ENCODE measurements at places on chromosomes 1 and 21.

GRCh38 chr1:245085508-245086095, 69.2 kb upstream of the KIF26B start:
- DNase-seq: no peak

GRCh38 chr1:220528679-220529501, 954 bp downstream of the MARK1 start:
- no peak for DNase-seq

GRCh38 chr1:77990629-77991204, 11.8 kb upstream of the FUBP1 start:
- no peak for DNase-seq

DNA sequence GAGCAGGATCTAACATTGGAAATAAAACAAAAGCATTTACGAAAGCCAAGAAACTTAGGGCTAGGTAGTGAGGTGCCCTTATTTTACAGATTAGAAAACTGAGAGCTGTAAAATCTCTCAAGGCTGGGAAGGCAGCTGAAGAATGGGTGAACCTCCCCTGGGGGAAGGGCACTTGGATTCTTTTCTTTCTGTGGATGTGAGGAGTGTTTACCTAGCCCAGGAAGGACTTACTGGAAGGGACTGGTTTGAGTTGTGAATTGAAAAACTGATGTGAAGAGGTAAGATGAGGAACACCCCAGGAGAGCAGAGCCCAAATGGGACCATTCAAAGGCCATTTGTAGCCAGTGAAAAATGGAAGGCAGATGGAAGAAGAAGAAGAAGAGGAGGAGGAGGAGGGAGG, 74.7 kb upstream of the NGF start:
- DNase-seq: no peak

GRCh38 chr1:28067523-28068090, 20.8 kb downstream of the EYA3 start:
- DNase-seq: no peak

GRCh38 chr1:41754540-41754939, 164.2 kb downstream of the HIVEP3 start:
- DNase-seq: no peak

GRCh38 chr21:24423546-24423945, 1183.7 kb downstream of the MRPL39 start:
- no peak for DNase-seq

GRCh38 chr1:72997041-72997440, 714.7 kb upstream of the NEGR1 start:
- DNase-seq: no peak

DNA sequence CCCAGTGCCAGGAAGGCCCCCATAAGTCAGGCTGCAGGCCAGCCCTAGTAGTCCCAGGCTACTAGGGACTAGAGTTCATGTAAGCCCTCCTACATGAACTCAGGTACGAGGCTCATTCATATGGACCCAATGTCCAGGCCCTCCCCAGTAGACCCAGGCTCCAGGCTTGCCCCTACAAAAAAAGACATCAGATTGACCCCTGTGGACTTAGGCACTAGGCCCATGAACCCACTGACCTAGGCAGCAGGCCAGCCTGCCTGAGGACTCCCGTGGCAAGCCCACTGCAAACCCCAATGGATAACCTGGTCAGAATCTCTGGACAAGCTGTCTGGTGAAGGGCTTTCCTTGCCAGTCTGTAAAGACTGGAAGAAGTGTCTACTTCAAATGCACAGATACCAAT, 51.2 kb downstream of the TNNI3K start:
- no peak for DNase-seq

DNA sequence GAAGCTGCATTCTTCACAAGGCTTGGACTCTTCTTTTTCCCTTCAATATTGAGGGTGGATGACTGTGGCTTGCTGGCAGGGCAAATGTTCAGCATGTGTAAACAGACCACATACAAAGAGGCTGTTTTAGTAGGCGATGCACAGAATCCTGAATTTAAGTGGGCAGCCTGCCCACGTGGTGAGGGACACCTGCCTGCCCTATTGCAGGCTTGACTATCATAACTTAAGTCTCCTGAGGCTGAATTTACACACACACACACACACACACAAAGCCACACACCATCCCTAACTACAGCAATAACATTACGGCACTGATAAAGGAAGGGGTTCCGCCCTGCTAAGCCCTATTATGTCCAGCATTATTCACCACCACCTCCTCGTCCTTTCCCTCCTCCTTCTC, 15.9 kb downstream of the SYT2 start:
- no peak for DNase-seq

DNA sequence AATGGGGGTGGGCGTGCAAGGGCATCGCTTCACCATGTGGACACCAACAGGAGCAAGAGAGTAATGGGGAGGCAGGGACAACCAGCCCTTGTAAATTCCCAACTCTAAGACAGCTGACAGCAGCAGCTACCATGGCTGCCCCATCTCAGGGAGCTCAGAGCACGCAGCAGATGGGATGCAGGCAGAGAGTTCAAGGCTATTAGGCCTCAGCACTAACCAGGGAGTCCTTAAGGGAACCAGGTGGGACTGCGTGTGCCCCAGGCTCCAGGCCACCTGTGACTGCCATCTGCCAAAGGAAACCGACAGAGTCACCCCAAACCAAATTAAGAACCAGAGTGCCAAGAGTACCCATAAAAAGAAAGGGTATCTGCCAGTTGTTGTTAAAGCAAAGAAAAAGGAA, 33.7 kb upstream of the PRDM2 start:
- DNase-seq: no peak

DNA sequence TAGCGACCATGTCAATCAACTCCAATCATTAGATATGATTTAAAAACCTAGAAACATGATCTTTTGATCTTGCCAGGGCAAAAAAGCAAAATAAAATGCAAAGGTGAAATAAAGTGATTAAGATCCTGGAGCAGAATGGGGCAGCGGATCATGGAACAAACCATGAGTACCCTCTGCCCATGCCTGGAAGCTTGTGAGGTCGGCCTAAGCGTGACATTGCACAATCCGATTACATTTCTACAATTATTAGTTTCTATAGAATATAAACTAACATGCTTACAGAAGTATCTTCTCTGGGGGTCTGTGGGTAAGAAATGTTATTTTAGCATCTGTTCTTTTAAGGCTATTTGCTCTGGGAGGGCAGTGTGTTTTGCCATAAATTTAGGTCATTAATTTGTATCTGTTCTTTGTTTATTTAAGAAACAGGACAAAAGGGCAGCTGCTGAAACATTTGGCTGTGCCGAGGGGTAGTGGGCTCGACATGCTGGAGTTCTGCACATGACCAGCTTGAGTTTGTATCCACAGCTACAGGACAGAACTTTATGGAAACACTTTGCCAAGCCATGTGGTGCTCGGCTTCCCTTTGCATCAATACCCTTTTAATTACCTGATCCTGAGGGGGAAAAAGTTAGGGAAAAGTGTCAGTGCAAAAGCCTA, 55.9 kb downstream of the ZBTB18 start:
- DNase-seq: no peak

DNA sequence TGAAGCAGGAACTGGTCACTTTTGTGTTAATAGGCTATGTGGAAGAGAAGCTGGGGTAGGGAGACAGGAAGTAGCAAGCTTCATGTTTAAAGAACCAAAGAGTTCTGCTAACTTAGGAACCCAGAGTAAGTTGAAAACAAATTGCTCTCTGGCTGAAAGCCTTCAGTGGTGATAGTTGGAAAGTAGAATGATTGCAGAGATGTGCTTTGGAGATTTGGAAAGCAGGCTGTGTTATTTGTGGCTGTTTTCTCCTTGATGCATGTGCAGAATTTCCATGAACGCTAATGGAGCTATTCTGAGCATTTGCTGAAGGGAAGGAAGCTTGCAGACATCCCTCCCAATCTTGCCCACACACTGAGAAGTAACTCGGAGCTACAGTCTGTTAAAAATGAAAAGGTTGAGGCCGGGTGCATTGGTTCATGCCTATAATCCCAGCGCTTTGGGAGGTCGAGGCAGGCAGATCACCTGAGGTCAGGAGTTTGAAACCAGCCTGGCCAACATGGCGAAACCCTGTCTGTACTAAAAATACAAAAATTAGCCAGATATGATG, 45.7 kb downstream of the TCEANC2 start:
- no peak for DNase-seq

DNA sequence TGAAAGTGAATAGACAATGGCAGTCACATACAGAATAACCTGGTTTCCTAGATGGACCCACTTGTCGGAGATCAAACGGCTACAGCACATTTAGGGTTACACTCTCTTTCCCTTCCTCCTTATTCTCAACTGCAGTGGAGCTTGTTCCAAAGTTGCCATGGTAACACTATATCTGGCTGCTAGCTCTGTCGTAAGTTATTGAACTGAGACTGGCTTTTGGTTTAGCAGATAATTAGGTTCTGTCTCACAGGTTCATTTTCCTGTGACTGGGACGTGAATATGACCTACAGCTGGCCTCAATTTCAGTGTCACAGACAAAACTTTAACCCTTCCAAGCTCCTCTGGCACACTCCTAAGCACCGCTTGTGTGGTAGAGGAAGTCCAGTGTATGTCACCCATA, 875.8 kb downstream of the USP25 start:
- DNase-seq: no peak

GRCh38 chr1:26767714-26768113, 20.0 kb upstream of the PIGV start:
- no peak for DNase-seq

DNA sequence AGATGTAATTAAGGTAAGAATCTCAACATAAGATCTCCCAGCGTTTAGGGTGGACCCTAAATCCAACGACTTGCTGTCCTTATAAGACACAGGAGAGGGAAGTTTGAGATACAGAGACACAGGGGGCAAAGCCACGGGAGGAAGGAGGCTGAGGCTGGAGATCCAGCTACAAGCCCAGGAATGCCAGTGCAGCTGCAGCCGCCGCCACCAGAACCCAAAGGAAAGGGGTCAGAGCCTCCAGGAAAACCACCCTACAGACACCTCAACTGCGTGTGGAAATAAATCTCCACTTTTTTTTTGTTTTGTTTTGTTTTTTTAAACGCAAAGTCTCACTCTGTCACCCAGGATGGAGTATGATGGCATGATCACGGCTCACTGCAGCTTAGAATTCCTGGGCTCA, 12.1 kb upstream of the TFF1 start:
- DNase-seq: no peak

DNA sequence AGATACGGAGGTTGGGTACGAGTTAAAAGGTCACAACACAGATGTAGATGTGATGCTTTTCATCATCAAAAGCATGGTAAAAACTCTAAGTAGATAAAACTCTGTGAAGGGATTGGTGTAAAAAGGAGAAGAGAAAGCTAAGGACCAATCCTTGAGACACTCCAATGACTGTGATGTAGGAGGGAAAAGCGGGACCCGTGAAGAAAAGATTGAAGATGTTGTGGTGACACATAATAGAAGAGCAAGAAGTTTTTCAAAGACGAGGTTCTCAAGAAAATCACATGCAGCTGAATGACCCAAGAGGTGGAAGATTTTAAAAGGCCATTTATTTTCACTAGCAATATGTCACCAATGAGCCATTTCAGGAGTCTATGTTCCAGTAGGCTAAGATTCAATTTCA, 179.5 kb downstream of the MRPL39 start:
- no peak for DNase-seq

GRCh38 chr1:84442256-84442655, 36.8 kb upstream of the RPF1 start:
- DNase-seq: no peak

GRCh38 chr1:60922304-60922703, 160.1 kb upstream of the NFIA start:
- no peak for DNase-seq

GRCh38 chr21:35398346-35398982, 349.4 kb upstream of the RUNX1 start:
- no peak for DNase-seq

DNA sequence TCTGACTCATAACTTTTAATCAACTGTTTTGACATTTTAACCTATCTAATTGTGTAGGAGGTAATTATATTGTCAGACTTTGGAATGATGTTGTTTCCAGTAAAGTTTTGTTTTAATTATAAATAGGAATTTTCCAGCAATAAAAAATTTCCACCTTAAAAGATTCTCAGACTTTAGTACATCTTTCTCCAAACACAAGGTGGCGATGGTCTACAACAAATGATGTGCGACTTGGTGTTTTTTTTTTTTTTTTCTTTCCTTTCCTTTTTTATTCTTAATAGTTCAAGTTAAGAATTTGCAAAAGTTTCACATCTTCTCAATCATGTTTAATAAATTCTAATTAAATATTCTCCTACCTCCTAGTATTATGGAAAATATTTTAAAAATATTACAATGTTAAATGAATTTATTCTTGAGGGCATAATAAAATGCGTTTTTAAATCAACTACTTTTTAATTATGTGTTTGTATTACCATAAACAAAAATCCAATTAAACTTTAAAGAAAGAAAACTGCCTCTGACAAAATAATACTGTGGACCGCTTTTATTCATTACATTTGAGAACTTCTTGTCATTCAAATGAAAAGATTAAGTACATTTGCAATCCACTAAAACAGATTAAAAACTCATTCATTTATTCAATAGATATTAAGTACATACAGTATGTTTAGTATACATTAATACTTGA, 4.4 kb upstream of the ADAMTS1 start:
- no peak for DNase-seq

DNA sequence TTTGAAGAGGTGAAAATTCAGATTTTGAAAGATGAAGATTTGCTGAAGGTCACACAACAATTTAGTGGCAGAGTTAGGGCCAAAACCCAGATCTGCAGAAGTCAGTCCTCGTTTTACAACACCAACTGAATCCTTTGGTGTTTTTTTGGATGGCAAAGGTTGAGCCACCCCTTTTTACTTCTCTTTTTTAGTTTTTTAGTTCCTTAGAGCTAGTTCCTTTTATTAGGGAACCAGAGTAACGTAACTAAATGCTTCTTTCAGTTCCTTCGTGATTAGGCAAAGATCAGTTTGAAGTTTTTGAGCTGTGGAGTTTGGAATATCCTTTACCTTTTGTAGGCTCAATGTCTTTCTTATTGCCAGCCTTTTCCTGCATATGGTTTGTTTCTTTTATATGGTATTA, 67.9 kb upstream of the ARID1A start:
- no peak for DNase-seq

DNA sequence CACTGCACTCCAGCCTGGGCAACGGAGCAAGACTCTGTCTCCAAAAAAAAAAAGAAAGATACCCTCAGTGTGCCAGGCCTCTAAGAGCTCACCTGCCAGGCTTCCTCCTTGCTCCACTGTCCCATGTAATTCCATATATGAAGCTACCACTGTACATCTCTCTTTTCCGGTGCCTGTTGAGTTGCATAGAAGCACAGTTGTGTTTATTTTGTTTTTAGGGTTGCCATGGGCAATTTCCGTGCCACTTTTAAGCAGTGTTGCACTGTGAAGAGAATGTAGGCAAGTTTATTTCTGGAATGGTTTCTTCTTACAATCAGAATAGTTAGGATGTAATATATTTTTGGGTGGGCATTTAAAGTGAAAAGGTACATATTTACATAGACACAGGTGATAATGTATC, 23.3 kb downstream of the MR1 start:
- DNase-seq: no peak

DNA sequence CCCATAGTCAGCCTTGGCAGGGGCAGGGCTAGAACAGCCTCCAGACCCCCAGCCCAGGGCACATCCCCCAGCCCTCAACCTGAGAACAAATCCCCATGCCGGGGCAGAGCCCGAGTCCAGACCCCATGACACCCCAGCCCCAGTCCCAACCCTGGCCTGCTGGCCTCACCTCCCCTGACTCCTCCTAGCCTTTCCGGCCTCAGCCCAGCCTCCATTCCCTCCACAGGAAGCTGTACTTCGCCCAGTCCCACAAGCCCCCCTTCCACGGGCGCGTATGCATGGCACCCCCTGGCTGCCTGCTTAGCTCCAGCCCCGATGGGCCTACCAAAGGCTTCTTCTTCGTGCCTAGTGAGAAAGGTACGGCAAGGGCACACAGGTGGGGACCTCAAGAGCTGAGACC, 50.4 kb downstream of the DISP3 start:
- DNase-seq: no peak
